ENCODE measurements at places on chromosomes 5 and 9. TPM values are rescaled to one million over a fixed set of nuclear protein-coding genes. Genes with fewer than 3 reads are reported as not detected.

ARAP3 gene
- 4.1 TPM for polyA plus RNA-seq

UNC5A gene
- not detected for polyA plus RNA-seq

ADGRD2 gene
- polyA plus RNA-seq = not detected

DDX4 gene
- not detected for polyA plus RNA-seq

PCDHB15 gene
- 0.52 TPM for polyA plus RNA-seq

CTNNAL1 gene
- polyA plus RNA-seq = 70.9 TPM

SOX30 gene
- polyA plus RNA-seq = 0.07 TPM

Data from BJ (cell line).